Stimulated activated CD8-positive, alpha-beta memory T cell treated with anti-CD3 and anti-CD28 coated beads, Interleukin-4, amount 100 ng/mL, for 1 hour (primary cell): ENCODE measurements at places on chromosomes 7 and 10.

GRCh38 chr7:36045830-36046341 lies 107.2 kb upstream of the EEPD1 start:
- no peak for DNase-seq

DNA sequence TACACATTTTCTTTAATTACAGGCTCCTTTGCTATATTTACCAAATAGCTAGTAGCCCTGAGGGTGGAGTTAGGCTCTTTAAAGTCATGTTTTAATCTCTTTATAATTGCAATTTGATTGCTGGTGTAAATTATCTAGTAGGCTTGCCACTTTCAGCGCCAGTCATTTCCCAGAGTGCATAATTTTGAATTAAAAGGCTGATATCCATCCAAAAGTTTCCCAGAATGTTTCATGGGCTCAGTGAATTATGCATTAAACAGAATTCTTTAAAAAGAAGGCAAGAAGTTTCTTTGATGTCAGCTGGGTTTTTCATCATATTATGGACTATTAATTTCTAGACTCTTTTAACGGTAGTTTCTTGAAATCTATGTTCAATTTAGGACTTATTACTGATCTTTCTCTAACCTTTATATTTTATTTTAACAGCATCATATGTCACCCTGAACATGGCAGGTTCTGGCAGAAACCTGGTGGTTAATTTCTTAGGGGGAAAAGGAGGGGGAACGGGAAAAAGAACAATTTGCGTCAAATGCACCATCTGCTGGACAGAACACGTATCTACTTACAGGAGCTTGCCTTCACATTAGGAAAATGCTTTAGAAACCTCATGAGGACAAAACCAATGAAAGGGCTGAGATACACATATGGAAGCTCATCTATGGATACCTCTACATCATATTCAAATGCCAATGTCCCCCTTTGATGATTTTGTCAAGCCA lies 171.1 kb downstream of the GRM3 start:
- DNase-seq = no peak

DNA sequence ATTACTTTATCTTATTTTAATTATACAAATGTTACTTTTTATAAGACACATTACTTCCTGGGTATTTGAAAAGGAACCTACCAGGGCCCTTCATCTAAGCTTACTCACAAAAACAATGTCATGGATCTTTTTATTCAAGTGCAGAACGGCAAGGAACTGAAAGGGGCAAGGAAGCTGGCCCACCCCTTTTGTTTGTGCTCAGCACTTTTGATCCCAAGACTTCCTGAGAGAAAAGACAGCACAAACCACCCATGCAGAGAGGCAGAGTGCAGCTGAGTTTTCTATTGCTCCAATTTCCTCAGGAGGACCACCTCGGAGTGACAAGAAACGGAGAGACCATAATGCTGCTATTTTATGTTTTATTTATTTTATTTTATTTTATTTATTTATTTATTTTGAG lies 232.0 kb upstream of the NRP1 start:
- DNase-seq = no peak

DNA sequence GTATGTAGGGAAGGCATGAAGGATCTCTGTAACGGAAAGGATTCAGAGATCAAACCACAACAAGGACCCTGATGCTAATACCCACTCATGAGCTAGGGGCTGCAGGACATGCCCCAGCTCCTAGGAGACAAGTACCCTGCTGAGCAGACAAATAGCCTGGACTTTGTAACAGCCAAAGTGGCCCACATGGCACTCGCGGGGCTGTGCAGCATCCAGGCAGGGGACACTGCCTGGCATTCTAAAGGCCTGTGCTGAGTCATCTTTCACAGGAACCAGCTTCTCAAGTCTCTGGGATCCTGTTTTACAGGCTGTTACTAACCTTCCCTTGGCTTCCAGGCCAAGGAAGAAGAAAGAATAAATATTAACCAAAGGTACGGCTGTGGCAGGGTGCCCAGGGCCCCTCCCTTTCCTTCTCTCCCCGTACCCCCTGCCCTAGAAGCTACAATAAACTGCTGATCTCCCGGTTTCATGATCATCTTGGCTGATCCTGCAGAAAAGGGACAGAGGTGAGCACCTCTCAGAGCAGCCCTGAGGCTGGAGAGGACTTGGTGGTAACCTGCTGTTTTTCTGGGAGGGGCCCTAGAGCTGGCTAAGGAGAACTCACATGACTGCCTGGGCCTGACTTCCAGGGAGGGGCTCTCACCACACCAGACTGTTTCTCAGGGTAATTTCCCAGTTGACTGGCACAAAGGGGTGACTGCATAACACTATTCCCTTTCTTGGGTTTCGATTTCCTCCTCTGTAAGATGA lies 4.2 kb upstream of the RPEL1 start:
- no peak for DNase-seq

DNA sequence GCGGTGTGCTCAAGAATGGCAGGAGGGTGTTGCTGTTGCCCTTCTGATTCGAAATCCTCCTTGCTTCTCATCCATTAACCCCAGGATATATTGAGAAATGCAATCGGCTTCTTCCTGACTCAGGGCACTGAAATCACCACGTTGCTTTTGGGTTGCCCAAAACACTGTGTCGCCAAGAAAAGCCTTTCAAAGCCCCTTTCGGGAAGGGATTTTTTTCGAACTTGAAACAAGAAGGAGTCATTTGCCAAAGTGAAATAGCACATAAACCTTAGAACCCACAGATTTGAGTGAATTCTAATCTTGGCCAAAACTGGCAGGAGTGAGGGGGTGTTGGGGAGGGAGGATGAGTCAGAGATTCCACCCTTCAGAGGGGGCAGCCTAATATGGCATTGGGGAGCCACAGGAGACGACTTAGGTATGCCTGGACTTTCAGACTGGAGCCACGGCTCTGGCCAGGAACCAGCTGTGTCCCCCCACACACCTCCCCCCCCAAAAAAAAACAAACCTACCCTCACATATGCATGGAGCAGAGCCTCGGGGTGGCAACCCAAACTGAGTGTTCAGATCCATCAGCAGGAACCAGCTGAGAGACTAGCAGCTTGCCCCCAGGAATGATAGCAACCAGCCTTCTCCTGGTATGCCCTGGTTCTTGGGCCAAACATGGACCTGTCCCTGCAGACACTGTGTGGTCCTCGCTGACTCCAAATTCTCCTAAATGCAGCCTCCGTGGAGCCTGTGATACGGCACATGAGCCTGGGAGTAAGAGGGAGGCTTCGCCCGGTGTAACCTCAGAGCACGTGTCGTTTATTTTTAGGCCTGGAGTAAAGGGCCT lies 138.4 kb downstream of the FGFR2 start:
- DNase-seq = no peak

- no peak for DNase-seq
Measured at GRCh38 chr10:52252307-52252706, 61.8 kb upstream of the DKK1 start.

- no peak for DNase-seq
Measured at GRCh38 chr10:27242473-27242950, 1.9 kb upstream of the ACBD5 start.

DNA sequence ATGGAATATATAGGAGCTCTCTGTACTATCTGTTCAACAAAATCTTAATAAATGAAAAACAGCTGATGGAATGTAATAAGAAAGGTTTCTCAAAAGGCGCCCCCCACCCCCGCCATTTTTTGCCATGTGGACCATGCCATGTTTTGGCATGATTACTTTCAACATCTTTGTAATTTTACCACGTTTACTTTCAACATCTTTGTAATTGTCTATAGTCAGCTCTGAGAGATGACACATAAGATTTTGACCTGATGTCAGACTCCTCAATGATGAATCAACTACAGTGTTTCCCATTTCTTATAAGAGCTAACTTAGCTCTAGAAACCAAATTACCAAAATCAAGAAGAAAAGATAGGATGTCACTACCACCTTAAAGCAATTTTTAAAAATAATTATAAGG lies 144.9 kb upstream of the AHR start:
- no peak for DNase-seq
